ENCODE measurements at places on chromosomes 4 and X.
A peak's percentile ranks its signal among the peaks of the same experiment; 100 is the strongest.

DNA sequence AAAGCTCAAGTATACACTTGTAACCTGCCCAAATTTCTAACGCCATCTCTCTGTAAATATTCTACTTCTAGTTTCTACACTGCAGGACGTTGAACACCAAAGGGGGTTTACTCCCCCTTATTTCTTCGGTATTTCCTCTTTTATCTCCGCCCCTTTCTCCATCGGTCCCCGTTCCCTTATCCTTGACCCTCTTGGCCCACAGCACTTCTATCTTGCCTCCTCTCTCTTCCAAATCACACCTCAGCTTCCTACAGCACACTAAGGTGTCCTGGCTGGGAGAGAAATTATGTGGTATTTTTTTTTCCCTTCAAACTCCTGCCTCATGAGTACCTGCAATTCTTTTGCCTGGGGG lies 715 bp downstream of the ZMAT1 start:
- no peak for DNase-seq

GRCh38 chr4:1266881-1267763 lies 18.2 kb upstream of the CTBP1 start:
- no peak for DNase-seq

GRCh38 chr4:109752525-109752924 lies 22.7 kb upstream of the PLA2G12A start:
- DNase-seq = no peak

DNA sequence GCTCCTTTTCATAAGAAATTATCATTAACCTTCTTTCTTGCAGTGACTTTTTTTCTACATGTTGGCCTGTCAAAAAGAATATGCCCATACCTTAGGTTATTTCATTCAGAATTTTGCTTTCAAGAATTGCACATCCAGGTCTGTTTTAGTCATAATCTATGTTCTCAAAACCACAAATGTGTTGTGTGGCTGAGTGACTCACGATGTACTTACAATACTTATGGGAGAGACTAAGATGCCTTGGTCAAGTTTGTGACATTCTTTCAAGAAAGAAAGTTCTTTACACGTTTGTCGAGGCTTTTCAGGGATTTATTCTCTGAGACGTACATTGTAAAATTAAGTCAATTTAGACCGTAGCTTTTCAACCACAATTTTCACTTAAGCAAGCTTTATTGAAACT lies 396.7 kb downstream of the FSTL5 start:
- no peak for DNase-seq

- DNase-seq = no peak
These were observed 13.2 kb downstream of the AFF2 start for GRCh38 chrX:148513661-148514060.

GRCh38 chr4:112514647-112515197 lies 1.3 kb downstream of the NEUROG2 start:
- no peak for DNase-seq

GRCh38 chrX:152821145-152821765 lies 9.3 kb downstream of the CETN2 start:
- peak; percentile 41 for DNase-seq

- DNase-seq = no peak
These were observed 250.0 kb upstream of the SLC7A11 start for GRCh38 chr4:138492176-138492575.

DNA sequence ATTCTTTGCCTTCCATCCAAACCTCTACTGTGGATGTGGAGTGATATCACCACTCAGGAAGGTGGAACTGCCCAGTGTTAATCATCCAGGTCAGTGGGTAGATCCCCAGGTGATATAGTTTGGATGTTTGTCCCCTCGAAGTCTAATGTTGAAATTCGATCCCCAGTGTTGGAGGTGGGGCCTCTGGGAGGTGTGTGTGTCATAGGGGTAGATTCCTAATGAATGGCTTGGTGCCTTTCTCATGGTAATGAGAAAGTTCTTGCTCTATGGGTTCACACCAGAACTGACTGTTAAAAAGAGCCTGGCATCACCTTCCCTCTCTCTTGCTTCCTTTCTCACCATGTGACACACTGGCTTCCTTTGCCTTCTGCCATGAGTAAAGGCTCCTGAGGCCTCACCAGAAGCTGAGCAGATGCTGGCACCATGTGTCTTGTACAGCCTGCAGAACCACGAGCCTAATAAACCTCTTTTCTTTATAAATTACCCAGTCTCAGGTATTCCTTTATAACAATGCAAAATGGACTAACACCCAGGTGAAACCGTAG lies 6.8 kb upstream of the SOWAHB start:
- no peak for DNase-seq

DNA sequence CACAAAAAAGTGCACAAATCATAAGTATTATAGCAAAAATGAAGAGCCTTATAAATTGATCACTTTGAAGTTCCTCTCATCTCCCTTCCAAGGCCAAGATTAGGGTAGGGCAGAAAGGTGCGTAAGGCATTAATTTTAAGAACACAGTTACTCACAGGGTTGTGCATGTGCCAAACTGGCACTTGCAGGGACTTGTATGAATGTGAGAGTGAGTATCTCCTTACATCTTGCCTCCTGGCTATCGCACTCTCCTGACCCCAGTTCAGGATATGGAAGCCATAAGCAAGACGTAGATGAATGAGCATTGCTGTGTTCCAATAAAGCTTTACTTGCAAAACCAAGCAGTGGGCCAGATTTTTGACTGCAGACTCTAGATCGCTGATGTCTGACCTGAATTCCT lies 510.1 kb upstream of the AADAT start:
- DNase-seq = no peak

Measured in NCI-H460 (cell line).